T follicular helper cell (primary cell): ENCODE measurements at places on chromosomes 6 and 20.

- DNase-seq: no peak
Measured at GRCh38 chr6:13548500-13549210, 25.7 kb upstream of the SIRT5 start.

DNA sequence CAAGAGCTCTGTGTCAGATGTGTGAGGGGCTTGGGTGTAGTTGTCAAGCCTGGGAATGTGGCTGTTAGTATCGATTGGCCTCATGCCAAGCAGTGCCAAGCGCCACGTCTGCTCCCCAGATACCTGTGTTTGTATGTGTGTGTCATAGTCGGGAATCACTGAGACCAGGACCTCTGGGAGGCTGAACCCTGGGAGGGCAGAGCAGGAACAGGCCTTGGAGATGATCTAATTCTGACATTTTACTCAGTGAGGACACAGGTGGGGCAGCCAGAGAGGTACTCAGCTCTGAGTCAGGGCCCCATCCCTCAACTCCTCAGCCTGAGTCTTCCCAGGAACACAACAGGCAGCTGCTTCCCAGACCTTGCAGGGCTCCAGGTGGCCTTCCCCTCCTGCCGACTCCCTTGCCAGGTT is 51.2 kb upstream of the FANCE start:
- no peak for DNase-seq

DNA sequence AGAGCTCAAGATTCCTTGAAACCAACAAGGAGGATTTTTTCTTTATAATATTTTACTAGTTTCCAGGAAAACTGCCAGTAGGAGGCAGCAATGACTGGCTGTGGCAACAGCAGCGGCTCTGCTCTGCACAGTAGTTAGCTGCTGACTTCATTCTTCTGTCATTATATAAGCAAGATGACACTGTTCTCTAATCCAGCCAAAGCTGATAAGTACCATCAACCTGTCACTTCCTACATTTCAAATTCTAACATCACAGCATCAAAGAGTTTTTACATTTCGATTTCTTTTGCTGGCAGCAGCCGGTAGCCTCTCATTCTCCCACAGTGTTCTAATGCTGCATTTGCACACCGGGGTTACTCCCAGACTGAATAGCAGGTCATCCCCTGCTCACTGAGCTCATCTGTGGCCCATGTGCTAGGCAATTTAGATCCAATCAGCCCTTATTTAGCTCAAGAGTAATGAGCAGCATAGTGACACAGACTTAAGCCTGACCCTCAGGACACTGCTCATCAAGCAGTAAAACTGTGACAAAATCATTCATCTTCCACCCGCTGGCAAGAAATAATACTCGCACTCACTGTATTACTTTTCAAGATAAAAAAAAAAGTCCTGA is 67.8 kb downstream of the MMS22L start:
- DNase-seq: no peak

GRCh38 chr20:56322681-56323080 is 36.1 kb upstream of the FAM210B start:
- DNase-seq: no peak

DNA sequence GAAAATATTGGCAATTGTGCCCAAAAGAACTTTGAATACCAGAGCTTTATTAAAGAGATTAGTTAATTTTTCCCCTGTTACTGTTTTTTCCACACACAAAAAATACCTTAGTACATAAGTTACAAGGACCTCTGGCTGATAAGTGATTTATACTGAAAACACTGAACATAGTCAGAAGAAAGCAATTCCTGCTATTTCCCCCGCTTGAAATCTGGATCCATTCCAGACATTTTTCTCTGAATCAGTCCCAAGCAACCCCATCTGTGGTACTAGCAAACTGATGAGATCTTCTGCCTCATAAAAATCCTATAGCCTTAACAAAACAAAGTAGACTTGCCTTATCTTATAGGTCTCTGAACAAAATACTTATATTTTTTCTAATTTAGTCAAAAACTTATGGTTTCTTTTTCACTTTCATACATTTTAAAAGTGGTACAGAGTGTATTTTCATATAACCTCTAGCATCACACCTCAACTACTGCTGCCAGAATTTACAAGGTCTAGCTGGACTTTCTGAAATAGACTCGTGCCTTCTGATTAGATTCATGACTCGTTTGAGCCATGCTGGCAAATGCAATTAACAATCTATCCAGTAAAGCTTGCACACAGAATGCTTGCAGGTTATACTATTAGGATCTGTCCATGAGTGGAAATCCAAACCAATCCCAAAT is 111.9 kb downstream of the TBX18 start:
- no peak for DNase-seq
